ENCODE measurements at places on chromosomes 1 and 21. TPM values are rescaled to one million over a fixed set of nuclear protein-coding genes. Genes with fewer than 3 reads are reported as not detected.

- peak; percentile 27 for DNase-seq
These were observed 4.2 kb downstream of the GJA4 start for GRCh38 chr1:34796990-34797389.

RCC1 gene
- 86.2 TPM for total RNA-seq

ATP6V1G3 gene
- not detected for total RNA-seq

TMEM52 gene
- not detected for total RNA-seq

GRCh38 chr21:44892536-44893277 lies 19.2 kb upstream of the PTTG1IP start:
- DNase-seq, result no peak

DNA sequence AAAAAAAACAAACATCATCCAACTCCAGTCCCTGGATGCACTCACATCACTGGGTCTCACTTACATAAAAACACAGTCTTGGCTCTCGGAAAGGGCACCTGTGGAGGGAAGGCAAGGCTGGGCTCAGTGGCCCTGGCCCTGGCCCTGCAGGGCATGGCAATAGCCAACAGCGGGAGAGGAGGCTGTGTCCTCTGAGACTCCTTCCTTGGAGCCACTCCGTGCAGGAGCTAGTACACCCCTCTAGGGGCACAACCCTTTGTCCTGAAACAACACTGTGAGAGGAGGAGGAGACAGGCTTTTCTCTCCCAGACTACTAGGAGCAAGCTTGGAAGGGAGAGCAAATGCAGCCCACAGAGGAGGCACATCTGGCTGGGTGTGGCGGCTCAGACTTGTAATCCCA lies 28.0 kb downstream of the URB1 start:
- DNase-seq, result no peak

CATSPERE gene
- total RNA-seq, result not detected

- no peak for DNase-seq
These were observed 27.2 kb downstream of the CHD5 start for GRCh38 chr1:6152882-6153281.

DNA sequence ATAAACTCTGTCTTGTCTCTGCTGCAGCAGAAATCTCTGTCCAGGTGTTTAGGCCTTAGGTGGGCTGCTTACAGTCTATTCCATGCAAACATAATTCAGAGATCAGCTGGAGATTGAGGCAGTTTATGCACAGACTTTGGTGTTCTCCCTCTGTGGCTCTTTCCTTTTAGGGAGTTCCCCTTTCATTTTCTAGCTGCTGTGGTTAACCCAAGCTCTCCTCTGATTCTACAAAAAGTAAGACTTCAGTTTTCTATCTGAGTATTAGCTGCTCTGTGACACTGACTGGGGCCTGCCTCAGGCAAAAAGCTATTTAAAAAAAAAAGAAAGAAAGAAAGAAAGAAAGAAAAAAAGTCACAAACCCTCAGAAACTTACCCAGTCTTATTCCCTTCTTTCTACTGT lies 211.1 kb downstream of the CAMTA1 start:
- peak; percentile 23 for DNase-seq

- no peak for DNase-seq
These were observed 191.5 kb downstream of the SIPA1L2 start for GRCh38 chr1:232438476-232438875.

GRCh38 chr1:54121482-54122134 lies 31.2 kb downstream of the CDCP2 start:
- DNase-seq, result no peak

DMBX1 gene
- total RNA-seq, result not detected

RLF gene
- 12.0 TPM for total RNA-seq

GRCh38 chr1:8055973-8056372 lies 29.9 kb upstream of the ERRFI1 start:
- DNase-seq, result no peak

DNA sequence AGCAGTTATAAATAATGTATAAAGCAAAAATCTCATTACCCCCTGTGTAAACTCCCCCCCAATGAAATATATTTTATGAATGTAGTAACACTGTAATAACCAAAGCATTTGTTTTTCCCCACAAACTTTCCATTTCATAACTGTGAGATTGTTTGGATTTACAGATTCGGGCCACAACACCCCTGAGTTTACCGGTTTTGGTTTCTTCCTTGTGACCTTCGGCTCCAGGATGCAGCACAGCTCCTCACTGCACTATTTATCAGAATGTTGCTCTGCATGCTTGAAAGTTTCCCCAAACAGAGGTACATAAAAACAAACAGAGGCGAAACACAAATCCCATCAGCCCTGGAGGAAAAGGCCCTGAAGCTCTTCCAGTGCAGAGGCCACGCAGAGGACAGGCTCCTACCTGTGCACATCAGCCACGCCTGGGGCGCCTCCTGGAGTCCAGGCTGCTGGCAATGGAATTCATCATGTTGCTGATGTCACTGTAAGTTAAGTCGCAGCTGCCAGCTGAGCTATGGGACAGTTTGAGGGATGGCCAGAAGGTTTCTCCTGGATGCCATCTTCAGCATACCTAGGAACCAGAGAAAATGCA lies 122.0 kb downstream of the LMO4 start:
- peak; percentile 24 for DNase-seq

DNA sequence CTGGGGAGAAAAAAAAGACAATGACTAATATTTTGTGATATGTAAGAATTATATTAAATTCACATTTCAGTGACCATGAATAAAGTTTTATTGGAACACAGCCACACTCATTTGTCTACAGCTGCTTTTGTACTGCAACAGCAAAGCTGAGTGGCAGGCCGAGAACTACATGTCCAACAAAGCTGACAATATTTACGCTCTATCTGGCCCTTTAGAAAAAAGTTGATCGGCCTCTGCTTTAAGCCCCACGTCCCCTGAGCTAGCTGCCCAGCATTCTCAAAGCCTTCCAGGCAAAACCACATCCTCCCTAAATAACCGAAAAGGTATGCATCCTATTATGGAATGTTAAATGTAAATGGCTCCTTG lies 8.6 kb downstream of the SLC2A1 start:
- no peak for DNase-seq

DNA sequence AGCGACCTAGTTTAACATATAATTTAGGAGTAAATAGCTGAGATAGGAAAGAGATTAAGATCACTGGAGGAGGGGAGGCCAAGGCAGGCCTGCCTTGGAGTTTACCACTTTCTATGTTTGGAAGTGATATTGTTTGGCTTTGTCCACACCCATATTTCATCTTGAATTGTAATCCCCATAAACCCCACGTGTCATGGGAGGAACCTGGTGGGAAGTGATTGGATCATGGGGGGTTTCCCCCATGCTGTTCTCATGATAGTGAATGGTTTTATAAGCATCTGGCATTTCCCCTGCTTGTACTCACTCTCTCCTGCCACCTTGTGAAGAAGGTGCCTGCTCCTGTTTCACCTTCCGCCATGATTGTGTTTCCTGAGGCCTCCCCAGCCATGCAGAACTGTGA lies 58.3 kb upstream of the ARTN start:
- DNase-seq, result no peak

DNA sequence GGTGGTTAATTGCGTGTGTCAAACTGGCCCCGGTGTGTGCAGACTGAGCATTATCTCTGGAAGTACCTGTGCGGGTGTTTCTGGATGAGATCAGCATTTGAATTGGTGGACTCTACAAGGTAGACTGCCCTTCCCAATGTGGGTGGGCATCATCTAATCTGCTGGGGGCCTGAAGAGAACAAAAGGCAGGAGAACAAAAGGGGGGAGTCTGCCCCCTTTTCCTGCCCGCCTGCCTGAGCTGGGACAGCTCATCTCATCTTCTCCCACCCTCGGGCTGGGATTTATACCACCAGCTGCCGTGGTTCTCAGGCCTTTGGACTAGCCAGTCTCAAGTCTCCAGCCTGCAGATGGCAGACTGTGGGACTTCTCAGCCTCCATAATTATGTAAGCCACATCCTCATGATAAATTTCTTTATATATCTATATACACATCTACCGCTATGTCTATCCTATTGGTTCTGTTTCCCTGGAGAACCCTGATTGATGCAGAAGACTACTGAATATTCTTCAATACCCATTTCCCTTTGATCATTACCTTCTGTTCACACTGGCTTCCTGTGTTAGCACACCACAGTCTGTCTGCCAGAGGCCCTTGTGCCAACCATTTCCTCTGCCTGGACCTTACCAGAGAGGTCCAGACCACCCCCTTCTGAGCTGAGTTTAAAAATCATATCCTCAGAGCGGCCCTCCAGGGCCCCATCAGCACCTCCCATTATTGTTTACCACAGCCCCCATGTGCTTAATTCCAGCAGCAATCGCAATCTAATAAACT lies 25.2 kb downstream of the RCAN1 start:
- no peak for DNase-seq

C1QTNF12 gene
- total RNA-seq, result 0.96 TPM

BCAN gene
- 0.24 TPM for total RNA-seq

CLDN17 gene
- total RNA-seq, result not detected

Data from GM12878 (cell line).